Omental fat pad (tissue), 4 donors: ENCODE measurements at places on chromosomes 12 and 14. TPM values are rescaled to one million over a fixed set of nuclear protein-coding genes. Genes with fewer than 3 reads are reported as not detected.

- DNase-seq, result no peak
Measured at GRCh38 chr12:120485961-120486881, 9.7 kb upstream of the DYNLL1 start.

Gene ADAM21
- not detected for total RNA-seq

- no peak for DNase-seq
Measured at GRCh38 chr12:127107744-127108143, 1159.2 kb upstream of the TMEM132C start.

DNA sequence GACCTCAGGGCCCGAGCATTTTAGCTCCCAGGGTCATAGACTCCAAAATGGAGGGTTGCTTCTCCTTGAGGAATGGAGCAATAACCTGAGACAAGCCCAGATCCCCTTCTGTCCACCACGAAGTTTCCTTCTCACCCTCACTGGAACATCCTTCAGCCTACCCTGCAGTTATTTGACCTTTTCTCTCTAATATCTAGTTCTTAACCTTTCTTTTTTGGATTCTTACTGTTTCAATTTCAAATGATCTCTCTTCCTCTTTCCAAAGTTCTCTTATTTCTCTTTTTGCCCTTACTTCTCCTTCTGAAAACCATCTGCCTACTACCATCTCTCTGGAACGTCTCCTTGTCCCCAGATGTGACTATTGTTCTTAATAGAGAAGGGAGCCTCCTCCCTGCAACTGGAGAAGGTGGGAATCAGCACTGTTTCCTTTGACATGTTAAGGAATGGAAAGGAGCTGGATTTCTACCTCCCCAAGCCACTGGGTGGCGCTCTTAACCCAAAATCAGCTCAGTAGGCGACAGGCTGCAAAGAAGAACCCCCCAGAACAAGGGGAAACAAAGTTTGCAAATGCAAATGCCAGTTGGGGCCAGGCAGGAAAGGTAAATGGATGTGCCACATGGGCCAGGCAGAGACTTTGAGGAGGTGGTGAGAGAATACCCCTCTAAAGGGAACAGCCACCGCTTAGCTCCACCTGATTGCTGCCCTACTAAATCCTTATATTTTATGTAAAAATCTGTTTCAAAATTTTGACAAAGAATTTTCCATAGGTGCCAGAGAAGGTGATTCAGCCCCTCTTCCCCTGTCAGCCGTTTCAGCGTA, 22.4 kb upstream of the PDE1B start:
- DNase-seq, result no peak

GRCh38 chr12:26651566-26652188, 181.3 kb downstream of the ITPR2 start:
- DNase-seq, result no peak

- no peak for DNase-seq
Measured at GRCh38 chr12:41527534-41528116, 339.5 kb downstream of the PDZRN4 start.

DNA sequence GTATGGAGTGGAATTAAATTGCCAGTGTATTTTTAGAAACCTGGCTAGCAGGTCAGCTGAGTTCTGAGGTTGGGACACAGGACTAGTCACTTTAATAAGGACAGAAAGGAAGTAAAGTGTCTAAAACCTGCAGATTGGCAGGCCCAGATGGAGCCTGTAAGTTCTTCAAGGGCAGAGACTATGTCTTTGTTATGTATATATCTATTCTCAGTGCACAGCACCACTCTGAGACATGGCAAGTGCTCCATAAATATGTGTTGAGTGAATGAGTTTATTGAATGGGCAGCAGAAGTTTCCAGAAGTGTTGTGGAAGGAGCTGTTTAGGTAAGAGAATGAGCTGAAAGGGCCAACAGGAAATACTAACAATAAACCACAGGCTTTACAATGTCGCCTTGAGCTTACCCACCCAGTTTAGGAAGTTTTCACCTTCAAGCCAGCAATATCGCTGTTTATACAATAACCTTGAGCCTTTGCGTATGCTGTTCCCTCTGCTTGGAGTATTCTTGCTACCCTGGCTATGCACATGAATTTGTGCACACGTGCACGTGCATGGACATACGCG, 109.5 kb upstream of the TMPO start:
- no peak for DNase-seq

Gene RPS6KL1
- total RNA-seq, result 1.4 TPM

GRCh38 chr12:68177562-68177961, 18.0 kb upstream of the IFNG start:
- DNase-seq, result no peak

- DNase-seq, result no peak
Measured at GRCh38 chr14:61321385-61322010, at the start of gene PRKCH. PRKCH (plus strand) TSS chr14:61321579; CDS start chr14:61322102, 523 bp downstream.

- no peak for DNase-seq
Measured at GRCh38 chr12:3571323-3571722, 80.3 kb downstream of the PRMT8 start.

- no peak for DNase-seq
Measured at GRCh38 chr12:10221846-10222245, 9.2 kb downstream of the GABARAPL1 start.

Gene VWF
- 430 TPM for total RNA-seq

Gene CLEC4C
- not detected for total RNA-seq

DNA sequence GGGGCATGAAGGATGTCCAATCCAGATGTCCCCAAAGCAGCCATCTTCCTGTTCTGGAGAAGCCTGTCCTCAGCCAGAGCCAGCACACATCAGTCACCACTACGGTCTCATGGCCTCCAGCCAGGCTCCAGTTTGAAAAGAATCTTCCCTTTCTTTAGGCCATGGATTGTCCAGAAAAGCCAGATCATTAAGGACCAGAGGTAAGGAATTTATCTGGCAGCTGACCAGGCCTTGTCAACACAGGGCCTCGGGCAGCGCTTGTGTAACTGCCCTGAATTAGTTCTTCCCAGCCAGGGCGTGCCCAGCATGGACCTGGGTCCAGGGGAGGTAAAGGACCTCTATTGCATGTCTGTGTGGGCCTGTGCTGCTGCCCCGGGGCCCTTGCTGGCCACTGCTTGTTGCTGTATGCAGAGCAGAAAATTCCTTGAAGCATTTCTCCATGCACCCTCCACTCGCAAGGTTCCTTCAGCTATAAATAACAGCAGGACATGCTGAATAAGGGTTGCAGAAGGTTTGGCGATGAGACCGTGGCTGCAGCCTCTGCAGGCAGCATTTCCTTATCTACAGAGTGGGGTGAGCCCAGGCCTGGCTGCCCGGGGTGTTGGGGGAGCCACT, 21.7 kb upstream of the VPS37B start:
- peak; percentile 32 for DNase-seq

DNA sequence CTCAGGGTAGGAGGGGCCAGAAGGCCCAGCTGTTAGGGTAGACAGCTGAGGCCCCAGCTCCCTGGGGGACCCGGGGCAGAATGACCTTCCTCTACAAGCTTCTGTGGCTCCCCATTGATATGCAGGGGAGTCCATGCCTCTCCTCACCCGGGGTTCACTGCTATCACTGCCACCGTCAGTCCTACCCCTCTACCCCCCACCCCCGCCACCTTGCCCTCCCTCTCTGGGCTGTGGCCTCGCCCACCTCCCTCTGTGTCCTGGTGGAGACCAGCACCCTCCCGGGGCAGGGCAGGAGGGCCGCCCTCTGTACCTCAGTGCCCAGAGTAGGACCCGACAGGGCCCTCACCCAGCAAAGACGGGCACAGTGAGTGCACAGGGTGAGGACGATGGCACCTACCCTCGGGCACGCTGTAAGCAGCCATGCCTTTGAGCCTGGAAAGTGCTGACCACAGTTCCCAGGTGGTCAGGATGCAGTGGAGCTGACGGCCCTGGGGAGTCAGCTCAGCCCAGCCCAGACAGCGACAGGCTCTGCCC, 88.4 kb upstream of the SFSWAP start:
- no peak for DNase-seq

Gene CFAP251
- 15.3 TPM for total RNA-seq

GRCh38 chr12:63918800-63919300, 74.3 kb downstream of the SRGAP1 start:
- no peak for DNase-seq

Gene NTS
- 25.1 TPM for total RNA-seq

- no peak for DNase-seq
Measured at GRCh38 chr12:74896186-74896585, 313.5 kb downstream of the KCNC2 start.

DNA sequence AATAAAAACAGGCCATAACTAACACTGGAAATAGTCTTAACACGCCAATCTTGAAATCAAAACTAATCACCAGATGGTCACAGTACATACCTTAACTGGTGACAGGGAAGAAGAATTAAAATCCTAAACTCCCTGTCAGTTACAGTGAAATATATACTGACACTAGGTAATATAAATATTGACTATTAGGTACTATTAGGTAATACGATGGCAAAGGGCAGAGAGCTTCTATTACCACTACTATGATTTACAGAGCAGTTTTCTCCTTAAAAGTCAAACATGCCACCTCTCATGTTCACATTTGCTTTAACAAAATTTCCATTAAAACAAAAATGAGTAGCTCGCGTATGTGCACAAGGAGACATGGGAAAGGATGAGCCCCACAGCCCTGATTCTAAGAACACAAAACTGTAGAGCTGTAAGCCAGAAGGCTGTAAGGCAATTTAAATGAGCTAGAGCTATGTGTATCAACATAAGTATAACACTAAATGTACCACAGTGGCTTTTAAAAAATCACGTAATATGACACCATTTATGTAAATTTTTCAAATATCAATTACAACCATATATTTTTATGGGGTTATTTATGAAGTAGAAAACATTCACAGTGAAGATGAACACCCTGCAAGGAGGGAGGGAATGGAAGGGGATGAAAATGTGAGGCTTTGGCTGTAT, 19.1 kb downstream of the SETD3 start:
- DNase-seq, result no peak

DNA sequence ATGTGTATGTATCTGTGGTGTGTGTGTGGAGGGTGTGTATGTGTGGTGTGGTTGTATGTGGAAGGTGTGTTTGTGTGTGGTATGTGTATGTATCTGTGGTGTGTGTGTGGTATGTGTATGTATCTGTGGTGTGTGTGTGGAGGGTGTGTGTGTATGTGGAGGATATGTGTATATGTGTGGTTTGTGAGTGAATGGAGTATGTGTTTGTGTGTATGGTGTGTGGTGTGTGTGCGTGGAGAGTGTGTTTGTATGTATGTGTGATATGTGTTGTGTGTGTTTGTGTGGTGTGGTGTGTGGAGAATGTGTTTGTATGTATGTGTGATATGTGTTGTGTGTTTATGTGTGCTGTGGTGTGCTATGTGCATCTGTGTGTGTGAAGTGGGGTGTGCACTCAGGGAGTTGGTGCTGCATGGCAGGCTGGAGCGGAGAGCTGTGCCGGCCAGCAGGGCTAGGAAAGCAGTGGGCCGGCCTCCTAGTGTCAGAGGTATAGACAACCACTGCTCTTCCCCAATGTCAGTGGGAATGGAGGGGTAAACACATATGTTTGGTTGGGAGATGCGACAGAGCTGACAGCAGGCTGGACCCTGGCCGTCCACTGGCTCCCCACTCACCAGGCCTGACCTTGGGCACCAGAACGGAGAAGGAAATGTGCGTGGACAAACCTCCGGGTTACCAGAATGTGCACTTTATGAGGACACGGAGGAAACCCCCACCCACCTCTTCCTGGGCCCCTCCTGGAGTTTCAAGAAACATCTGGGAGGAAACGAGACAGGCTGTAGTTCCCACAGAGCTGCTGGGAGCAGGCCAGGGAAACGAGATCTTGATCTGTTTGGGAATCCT, 60.7 kb downstream of the CLMN start:
- DNase-seq, result no peak

GRCh38 chr14:103070971-103071542, 13.0 kb upstream of the LBHD2 start:
- no peak for DNase-seq

DNA sequence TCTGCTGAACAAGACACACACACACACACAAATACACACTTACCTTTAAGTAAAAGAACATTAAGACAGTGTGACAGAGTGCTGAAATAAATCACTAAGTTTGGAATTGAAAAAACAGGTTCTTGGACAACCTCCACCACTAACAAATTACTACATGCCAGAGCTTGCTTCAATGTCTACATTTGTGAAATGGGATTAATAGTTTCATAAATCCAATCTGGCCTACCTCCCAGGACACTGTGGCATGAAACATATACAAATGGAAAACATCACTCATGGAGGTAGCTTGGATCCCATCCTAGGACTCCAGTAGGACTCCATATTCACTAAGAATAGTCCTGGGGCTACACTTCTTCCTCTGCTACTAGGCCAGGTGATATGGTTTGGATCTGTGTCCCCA, 8.2 kb upstream of the CCDC60 start:
- DNase-seq, result no peak

DNA sequence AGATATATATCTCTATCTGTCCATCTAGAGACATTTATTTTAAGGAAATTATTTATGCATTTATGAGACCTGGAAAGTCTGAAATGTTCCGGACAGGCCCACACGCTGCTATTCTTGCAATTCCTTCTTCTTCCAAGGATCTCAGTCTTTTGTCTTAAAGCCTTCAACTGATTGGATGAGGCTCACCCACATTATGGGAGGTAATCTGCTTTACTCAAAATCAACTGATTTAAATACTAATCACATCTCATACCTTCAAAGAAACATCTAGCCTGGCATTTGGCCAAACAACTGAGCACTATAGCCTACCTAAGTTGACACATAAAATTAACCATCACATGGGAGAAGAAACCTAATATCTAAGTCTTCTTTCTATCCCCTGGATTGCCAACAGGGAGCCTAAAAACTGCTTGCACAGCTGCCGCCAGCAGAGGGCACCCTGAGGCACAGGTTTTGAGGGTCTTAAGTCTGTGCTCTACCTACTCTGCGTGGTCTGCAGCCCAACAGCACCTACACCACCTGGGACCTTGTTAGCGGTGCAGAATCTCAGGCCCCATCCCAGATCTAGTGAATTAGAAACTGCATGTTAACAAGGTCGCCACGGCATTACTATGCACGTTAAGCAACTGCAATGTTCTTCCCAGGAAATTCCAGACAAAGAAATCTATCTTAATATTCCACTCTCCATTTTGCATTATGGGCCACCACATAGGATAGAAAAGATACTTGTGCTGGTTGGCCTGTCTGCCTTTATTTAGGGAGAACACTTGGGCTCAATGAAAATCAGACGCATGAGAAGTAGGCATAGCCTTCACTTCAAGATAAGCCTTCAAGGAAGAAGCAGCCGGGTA, 249.7 kb downstream of the FOXG1 start:
- DNase-seq, result no peak

DNA sequence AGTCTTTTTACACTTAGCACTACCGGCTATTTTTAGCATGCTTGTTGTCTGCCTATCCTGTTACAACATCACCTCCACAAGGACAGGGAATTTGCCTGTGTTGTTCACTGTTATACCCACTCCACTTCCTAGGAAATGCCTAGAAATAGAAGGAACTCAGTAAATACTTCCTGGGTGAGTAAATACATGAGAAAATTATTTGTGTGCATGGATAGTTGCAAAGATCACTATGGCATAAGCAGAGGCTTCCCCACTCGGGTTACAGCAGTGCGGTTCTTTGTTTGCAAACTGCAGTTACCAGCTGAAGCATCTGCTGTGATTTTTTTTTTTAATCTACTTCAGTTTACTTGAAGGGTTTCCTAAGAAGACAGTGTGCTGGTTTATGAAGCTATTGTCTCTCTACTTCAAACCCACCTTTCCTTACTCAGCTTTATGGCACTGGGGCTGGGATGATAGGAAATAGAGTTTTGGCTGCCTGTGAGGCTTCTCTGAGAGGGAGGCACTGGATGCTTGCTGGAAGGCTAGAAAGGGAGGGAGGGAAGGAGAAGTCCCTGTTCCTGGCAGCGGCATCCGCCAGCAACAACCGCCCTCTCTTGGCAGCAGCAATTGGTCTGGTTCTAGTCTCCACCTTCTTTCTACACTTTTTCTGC, 29.0 kb downstream of the PDE6H start:
- DNase-seq, result no peak
